ENCODE measurements at places on chromosomes 3 and 15. TPM values are rescaled to one million over a fixed set of nuclear protein-coding genes. Genes with fewer than 3 reads are reported as not detected.

Gene AP3B2
- total RNA-seq, result not detected

Gene CYP8B1
- not detected for total RNA-seq

Gene LRRC31
- total RNA-seq, result not detected

Gene CCK
- total RNA-seq, result 1.5 TPM

Measured in airway epithelial cell (primary cell).